Fibroblast of lung (primary cell): ENCODE measurements at places on chromosomes 5 and 9. TPM values are rescaled to one million over a fixed set of nuclear protein-coding genes. Genes with fewer than 3 reads are reported as not detected.

VCP gene
- total RNA-seq: 220 and 340 TPM in 2 replicates

ROR2 gene
- 27.9 and 39.5 TPM in 2 replicates for total RNA-seq

MARCOL gene
- not detected in 2 replicates for total RNA-seq

- H3K4me3 ChIP-seq: no peak overlapping the region
- no peaks in the 10 kb centered on the region for H3K36me3 ChIP-seq
- no peaks in the 10 kb centered on the region for H3K27me3 ChIP-seq
Measured at GRCh38 chr5:40413743-40414142, 266.0 kb upstream of the PTGER4 start.

- no peak overlapping the region for H3K27ac ChIP-seq
- H3K36me3 ChIP-seq: no peaks in the 10 kb centered on the region
- no peaks in the 10 kb centered on the region for H3K4me1 ChIP-seq
- no peak for DNase-seq
Measured at GRCh38 chr5:121151534-121151933, 687.4 kb downstream of the PRR16 start.

- no peak overlapping the region for H3K4me3 ChIP-seq
- no peaks in the 10 kb centered on the region for H3K4me1 ChIP-seq
- no peaks in the 10 kb centered on the region for H3K27me3 ChIP-seq
- no peak for DNase-seq
- H3K27ac ChIP-seq: no peak overlapping the region
- no peaks in the 10 kb centered on the region for H3K36me3 ChIP-seq
Measured at GRCh38 chr5:86565197-86565789, 52.4 kb upstream of the COX7C start.
